ENCODE measurements at places on chromosomes 2 and 18. TPM values are rescaled to one million over a fixed set of nuclear protein-coding genes. Genes with fewer than 3 reads are reported as not detected.

RGPD3 gene
- total RNA-seq, result 0.19 TPM

BCL2L11 gene
- 9.7 TPM for total RNA-seq

USP14 gene
- 31.1 TPM for total RNA-seq

RAB11FIP5 gene
- total RNA-seq, result 17.3 TPM

DNA sequence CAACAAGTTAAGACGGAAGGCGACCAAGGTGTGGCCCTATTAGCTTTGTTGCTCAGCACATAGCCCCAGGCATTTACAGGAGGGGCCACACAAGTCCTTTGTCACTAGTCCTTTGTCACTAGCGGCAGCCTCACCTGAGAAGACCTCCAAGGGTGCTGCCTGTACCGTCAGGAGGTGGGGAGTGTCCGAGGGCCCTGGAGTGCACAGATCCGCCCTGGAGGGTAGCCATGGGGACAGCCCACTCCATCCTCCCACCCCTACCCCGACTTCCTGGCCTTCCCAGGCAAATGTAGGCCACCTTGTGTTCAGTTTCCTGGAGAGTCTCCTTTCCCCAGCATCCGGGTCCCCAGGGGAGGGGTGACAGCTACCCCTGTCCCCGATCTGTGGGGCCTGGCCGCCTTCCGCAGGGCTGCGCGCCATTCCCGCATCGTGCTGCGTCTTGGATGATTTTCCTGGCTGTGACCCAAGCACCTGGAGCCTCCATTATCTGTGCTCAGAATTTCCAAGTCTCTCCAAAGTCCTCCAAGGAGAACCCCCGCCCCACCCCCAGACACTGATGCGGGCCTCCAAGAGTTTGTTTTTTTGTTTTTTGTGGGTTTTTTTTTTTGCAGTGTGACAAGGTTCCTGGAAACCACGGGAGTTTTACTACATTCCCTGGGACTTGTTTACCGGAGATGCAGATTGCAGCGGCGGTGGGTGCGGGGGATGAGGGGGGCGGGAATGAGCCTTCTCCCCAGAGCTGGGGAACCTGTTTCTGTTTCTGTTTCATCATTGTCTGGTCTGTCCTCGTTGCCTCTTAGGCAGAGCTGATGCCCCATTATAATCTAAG, 28.6 kb downstream of the TEX44 start:
- DNase-seq, result no peak

DNA sequence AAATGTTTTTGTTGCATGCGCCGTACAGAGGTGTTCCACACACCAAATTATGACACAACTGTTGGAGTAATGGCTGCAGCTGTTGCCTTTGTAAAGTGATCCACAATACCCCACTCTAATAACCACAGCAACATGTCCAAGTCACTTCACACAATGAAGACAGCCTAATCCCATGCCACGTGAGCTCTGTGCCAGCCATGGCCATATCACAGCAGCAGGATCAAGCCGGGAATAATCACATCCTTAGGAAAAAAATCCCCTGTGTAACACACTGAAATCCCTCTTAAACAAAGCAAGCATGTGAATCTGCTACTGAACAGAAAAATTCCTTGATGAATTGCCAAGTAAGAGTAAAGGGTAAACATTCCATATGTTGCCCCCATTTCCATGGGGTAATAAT, 179.5 kb upstream of the PARD3B start:
- no peak for DNase-seq

DNA sequence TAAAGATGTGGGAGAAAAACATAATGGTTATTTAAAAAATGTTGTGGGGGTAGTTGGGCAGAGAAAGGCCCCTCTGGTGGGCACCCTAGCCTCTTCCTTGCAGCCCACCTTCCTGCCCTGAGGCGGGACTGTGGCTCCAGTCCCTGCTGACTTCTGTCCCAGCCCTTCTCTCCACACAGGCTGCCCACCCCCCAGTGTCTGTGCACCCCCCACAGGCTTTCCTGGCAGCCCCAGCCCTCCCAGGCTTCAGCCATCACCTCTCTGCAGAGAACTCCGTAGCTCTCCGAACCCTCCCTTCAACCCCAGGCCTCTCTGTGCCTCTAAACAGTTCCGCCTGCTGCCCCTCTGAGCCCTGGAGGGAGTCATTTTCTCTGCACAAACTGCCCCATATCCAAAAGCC, 75.4 kb downstream of the DYSF start:
- DNase-seq, result no peak

GRCh38 chr2:159044804-159045286, 76.4 kb downstream of the TANC1 start:
- no peak for DNase-seq

GRCh38 chr2:233419602-233420391, 65.5 kb downstream of the DGKD start:
- DNase-seq, result no peak

DNA sequence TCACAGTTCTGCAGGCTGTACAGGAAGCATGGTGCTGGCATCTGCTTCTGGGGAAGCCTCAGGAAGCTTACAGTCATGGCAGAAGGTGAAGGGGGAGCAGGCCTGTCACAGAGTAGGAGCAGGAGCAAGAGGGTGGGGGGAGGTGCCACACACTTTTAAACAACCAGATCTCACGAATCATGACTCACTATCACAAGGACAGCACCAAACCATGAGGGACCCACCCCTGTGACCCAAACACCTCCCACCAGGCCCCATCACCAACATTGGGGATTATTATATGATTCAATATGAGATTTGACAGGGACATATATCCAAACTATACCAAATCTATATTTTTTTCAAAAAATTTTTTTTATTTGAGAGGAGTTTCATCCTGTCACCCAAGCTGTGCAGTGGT, 51.0 kb upstream of the GLS start:
- no peak for DNase-seq

GRCh38 chr18:52992041-52992440, 652.0 kb downstream of the DCC start:
- DNase-seq, result no peak

Data from esophagus squamous epithelium (tissue), 5 donors.